ENCODE measurements at places on chromosomes 13 and 19.
A peak's percentile ranks its signal among the peaks of the same experiment; 100 is the strongest.

DNA sequence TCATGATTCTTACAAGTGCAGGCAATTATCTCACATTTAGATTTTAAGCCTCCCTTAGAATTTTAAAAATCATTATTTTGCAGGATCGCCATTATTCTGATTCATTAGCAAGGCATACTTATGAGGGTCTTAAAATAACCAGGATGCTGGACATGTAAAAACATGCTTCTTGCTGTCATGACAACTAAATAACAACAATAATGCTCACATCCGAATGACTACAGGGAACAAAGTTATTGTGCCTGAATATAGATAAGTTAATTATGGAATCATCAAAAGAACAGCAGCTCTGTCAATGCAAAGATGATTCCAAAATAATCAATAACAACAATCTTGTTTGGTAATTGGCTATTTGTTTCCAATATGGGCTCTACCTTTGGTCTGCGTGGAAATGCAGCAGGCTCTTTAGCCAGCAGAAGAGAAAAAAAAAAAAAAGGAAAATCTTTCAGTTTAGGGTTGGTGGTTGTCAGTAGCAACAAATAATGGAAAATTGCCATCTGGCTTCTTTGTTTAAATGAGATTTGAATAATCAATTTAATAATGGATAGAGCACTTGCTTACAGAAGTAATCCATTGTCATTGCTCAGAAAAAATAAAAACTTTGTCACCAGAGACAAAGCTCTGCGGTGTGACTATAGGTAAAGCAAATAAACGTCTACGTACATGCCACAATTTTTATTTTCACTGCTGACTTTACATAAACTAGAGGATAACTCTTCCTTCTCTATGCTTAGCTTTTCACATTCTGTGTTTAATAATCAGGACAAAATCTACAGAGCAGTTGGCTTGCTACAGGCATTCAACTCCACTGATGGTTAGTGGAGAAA is 468.9 kb upstream of the TSHZ3 start:
- DNase-seq = no peak

DNA sequence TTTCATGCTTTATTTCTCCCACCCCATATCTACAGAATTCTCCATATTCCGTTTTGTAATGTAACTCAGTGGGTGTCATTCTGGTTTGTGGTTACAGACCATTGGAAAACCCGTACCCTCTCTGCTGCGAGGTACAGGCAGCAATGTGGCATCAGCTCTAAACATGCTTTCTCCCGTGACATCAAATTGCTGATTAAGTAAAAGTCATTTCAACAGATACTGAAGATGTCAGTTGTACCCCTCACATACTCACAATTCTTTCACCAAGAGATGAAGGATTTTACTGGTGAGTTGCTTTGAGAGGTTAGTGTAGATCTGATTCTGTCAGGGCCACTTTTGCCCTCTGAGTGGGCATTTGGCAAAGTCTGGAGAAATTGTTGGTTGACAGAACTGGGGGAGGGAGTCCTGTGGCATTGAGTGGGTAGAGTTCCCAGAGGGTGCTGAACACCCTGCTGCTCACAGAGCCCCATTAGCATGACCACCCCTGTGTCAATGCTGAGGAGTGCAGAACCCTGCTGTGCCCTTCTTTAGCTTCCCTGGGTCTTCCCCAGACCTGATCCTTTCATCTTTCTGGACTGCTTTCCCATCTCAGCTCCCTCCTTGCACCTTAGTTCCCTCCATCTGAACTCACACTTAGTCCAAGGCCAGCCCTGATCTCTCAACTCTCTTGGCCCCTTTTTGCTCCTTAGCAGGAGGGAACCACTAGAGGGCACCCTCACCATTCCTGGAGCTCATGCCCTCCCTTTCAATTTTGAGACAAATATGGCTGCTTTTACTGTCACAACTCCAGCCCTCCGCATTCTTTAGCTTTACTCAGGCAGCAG is 39.9 kb upstream of the CEACAM8 start:
- DNase-seq = peak; percentile 63

DNA sequence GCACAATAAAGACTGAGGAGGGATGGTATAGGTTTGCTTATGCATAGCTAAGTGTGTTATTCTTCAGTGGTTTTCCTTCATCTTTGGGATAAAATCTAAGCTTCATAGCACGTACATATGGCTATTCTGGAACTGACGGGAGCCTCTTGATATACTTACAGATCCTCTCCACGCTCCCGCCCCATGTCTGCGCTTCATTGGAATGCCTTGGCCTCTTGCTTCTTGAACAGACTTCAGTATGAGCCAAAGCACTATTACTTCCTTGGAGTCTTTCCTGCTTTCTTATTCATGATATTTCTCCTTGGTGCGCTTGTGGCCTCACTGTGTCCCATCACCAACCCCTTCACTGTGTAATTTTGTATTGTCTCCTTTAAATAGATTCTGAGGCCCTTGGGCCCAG is 111.1 kb upstream of the RNF113B start:
- no peak for DNase-seq

DNA sequence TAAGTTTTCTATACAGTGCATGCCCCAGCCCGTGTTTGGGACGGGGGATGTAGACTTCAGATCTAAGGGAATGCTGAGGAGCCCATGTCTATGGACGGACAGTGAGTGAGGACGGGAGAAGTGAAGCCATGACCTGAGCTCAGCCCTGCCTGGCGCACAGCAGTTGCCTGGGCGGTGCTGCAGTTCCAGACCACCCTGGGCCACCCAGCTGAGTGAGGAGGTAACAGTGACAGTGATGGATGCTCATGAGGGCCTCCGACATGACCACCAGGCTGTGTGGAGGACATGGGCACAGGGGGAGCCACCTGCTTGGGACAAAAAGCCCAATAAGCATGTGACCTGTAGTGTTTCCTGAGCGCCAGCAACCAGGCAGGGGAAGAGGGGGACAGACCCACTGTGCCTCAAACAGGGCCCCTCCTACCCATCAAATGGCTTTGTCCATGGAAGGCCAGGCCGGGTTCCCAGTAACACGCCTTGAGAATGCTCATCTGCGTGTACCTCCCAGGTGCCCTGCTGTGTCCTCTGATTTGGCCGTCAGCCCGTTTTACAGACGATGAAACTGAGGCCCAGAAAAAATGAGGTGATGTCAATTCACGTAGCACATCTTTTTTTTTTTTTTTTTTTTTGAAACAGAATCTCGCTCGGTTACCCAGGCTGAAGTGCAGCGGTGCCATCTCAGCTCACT is 22.6 kb downstream of the NOSIP start:
- DNase-seq = no peak

- DNase-seq = no peak
Observed at GRCh38 chr19:11038511-11038910, 50.8 kb upstream of the LDLR start.

DNA sequence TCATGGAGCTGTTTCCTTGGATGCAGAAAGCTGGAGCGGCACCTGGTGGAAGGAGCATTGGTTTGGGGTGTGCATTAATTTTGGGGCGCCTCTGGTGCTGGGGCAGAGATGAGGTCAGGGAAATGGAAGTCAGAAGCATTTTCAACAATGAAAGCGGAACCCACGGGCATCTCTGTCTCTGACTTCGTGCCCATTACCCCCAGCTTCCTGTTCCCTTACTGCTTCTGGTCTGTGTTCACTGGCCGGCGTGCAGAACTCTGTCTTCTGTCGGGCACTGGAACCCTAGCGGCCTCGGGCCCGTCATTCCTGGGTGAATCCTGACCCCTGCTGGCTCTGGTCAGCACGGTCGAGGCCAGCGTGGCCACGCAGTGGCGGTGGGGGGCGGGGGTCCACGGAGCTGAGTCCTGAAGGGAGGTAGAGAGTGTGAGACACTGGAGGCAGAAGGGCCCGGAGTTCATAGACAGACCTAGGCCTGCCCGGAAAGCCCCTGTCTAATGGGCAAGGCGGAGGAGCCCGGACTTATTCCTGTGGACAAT is 7.9 kb upstream of the LINGO3 start:
- DNase-seq = peak; percentile 68

- DNase-seq = no peak
Observed at GRCh38 chr13:44237881-44238421, 135.7 kb upstream of the SERP2 start.

DNA sequence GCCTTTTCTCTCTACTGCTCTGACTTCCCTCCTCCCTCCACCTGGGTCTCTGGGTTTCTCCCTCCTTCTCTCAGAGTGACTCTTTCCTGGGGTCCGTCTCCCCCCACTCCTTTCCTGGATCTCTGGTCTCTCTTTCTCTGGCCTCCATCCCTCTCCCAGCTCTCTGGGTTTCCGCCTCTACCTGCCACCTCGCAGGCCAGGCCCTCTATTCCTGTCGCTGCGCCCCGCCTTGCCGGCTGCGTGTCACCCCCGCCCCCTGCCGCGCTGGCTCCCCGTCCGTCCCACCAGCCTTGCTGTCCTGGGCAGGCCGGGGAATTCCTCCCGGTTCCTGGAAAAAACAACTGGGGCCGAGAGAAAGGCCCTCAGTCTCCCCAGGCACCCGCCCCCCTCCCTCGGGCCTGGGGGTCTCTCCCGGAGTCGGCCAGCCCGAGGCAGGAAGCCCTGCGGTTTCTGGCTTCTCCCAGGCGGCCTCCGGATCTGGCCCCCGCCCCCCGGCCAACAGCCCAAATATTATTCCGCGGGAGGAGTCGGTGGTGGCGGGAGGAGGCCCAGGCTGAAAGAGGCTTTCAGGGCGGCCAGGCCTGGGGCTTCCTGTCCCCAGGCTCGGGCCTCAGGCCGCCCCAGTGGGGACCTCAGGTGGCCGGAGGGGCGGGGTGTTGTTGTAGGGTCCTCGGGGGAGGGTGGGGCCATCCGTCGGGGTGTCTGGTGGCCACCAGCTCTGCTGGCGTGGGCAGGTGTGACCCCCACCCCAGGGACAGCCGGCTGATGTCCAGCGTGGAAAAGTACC is 9.3 kb downstream of the IRF2BP1 start:
- DNase-seq = no peak

DNA sequence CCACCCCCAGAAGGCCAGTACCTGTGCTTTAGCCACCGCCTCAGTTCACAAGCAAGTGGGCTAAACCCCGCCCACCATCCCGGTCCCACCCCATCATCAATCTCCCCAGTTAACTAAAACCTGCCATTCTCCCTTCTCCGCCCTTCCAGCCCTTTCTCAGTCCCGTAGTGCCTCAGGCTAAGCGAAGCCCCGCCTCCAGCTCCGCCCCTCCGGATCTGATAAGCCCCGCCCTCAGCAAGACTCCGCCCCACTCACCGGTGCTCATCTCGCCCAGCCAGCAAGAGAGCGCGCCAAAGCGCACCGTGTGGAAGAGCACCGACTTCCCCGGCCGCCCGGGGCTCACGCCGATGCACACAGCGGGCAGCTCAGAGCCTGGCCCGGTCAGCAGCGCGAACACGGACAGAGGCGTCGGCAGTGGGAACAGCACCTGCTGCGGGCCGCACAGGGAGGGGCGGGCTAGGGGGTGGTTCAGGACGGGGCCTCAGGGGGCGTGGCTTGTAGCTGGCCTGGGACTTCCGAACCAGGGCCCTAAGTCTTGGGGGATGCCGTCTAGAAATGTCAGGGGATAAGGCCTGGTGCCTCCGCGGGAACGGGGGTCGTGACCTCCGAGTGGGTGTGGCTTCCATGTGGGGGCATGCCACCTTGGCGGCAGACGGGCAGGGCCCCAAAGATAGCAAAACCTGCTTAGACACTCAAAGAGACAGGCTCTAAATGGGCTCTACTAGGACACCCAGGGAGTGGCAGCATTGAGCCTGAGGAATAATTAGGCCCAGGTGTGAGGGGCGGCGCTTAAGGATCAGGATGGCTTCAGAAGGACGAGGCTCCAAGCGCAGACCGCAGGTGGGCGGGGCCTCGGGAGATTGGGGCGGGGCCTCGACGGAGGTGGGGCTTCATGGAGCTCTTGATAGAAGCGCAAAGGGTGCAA is 21.4 kb downstream of the MAP4K1 start:
- DNase-seq = no peak

DNA sequence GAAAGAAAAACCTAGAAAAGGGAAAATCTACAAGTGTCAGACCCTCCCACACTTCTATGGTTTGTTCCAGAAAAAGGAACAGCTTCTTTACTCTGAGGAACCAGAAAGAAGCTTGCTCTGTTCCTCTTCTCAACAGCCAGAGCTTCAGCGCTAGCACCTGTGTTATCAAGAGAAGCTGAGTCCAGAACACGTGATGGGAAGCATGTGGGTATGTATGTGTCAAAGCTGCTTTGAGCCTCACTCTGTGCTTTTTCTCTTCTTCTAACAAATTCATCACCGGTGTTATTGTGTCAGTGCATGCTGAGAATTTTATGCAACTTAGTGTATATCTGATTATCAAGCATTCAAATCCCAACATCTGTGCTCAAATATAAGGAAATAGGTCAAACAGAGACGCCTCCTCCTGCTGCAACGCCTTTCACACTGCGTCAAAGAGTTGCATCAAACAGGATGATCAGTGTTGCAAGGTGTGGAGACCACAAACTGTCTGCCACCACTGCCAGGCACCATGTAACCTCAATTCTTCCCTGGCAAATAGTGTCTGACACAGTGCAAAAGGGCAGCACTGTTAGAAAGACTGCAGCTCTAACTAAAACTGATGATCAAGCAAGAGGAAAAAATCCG is 83.9 kb downstream of the LRRC63 start:
- peak; percentile 74 for DNase-seq
